Common myeloid progenitor, CD34-positive (primary cell): ENCODE measurements at places on chromosomes 11 and 22.

DNA sequence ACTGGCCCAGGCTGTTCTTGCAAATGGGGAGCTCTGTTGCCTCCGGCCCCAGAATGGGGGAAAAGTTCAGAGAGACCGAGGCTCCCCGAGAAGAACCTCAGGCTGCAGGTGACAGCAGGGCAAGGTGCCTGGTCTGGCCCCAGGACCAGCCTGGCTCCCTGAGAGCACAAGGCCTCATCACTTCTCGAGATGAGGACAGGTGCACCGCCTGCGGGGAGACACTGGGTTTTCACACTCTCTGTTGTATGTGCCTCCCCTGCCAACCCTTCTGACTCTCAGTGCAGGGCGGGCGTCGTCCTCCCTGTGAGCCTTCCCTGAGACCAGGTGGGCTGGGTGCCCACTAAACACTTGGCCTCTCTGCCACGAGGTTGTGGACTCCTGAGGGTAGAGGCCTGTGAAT, 102.2 kb downstream of the BCR start:
- DNase-seq = no peak

GRCh38 chr22:36009085-36009484, 19.5 kb downstream of the RBFOX2 start:
- no peak for DNase-seq

GRCh38 chr11:72519220-72519881, 85.0 kb upstream of the CLPB start:
- DNase-seq = no peak

DNA sequence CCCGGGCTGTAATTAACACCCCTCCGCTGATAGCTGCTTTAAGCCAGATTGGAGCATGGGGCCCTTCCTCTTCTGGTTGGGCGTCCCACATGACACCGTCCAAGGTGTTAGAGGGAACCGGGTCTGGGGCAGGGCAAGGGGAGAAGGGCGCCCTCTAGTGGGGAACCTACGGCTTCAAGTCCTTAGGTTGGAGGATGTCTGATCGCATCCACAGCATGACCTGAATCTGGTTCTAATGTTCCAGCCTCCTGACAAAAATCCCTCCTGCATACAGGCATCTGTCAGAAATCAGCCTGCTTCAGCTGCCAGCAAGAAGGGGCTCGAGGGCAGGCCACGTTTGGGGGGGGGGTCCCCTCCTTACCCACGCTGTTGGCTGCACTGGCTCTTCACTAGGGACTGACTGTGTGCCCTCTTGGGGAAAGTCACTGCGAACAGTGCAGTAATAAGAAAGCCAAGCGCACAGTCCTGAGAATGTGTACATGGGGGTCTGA, 94.2 kb upstream of the TBCEL start:
- DNase-seq = peak; percentile 83

DNA sequence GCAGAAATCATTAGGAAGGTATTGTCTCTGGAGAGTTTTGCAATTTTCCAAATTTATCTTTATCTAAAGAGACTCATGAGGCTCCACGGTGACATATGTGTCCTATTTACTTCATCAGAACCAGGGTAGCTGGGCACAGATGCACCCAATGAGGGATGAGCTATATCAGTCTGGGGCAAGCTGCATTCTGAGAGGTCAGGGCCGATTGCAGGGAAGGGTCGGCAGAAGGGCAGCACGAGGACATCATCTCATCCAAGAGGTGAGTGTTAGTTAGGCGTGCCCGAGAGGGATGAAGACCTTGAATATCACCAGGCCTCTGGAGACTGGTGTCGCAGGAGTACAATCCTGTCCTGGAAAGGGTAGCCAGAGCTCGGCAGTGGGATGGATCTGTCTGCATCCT, 41.0 kb upstream of the SPON1 start:
- no peak for DNase-seq

- DNase-seq = no peak
Observed at GRCh38 chr11:111635706-111636045, 33.4 kb downstream of the SIK2 start.

GRCh38 chr11:76239483-76240160, 33.3 kb upstream of the WNT11 start:
- DNase-seq = no peak

GRCh38 chr22:39381009-39381755, 18.4 kb upstream of the TAB1 start:
- DNase-seq = no peak

DNA sequence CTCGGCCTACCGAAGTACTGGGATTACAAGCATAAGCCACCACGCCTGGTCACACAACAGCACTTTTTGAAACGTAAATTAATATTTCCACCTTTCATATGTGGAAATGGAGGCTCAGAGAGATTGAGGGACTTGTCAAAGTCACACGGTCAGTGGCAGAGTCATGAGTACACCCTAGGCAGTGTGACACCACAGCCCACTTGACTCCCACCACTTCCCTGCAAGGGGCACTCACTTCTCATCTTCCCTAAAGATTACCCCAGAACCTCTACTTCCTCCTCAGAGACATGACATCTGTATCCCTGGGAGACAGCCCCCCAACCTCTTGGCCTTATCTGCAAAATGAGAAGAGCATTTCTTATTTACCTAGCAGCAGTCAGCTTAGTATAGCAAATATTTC, 16.5 kb upstream of the MYOD1 start:
- DNase-seq = no peak

DNA sequence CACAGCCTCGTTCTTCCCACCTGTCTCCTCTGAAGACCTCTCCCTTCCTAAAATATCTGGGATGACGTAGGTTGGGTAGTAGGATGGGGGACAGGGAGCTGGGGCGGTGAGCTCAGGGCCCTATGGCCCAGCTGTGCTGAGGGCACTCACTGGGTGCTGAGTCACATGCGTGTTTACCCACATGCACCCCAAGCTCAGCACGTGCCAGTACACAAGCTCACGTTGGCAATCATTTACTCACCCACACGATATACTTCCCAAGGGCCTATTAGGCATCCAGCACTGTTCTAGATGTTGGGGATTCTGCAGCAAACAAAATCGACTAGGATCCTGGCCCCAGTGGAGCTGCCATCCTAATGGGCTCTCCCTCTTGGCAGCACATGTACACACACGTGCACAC, 28.7 kb downstream of the ARAP1 start:
- DNase-seq = no peak

- DNase-seq = no peak
Observed at GRCh38 chr11:72244361-72245262, 636 bp upstream of the PHOX2A start.

- DNase-seq = no peak
Observed at GRCh38 chr11:72771507-72771906, 19.3 kb upstream of the ARAP1 start.

- no peak for DNase-seq
Observed at GRCh38 chr11:78076733-78077403, 2.8 kb downstream of the NDUFC2 start.

DNA sequence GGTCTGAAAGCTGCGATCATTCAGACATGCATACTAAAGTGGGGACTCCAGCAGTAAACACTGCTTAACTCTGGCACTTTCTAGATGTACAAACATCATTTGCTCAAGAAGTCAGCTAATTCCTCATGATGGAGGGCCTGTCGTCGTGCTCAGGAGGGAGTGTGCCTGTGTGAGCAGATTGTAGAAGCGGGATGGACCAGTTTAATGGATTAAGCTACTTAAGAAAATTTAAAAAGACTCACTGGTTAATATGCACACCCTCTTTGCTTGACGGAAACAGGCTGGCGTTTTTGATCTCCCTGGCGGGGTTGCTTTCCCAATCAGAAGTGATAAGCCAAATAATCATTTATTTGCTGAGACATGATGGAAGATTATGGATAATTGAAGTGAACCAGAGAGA, 79.0 kb downstream of the LDLRAD3 start:
- no peak for DNase-seq

DNA sequence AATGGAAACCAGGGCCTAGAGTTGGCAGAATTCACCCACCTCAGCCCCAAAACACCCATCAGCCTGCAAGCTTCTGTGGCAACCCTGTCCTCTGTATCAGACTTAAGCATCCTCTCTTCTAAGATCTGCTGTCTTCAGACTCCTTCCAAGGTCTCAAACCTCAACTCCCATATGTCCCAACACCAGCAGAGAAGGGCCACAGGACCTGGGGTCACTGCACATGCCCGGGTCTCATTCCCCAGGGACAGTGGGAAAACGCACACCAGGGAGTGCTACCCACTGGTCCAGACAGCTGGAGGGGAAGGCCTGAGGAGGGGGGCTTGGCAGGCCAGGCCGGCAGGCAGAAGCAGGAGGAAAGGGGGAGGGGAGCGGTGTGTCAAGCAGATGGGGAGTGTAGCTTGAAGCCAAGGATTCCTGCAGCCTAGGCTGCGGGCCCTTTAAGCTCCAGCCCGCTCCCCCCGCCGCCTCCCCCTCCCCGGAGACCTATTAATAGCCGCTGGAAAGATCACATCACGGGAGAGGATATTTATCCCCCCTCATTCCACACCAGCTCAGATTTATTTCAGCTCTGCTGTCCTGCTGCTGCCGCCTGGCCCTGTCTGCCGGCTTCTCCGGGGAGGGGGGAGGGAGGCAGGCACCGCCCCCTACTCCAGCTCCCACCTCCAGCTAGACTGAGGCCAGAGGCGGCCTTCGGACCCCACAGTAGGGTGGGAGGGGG, 16.7 kb downstream of the BCL9L start:
- DNase-seq = no peak

DNA sequence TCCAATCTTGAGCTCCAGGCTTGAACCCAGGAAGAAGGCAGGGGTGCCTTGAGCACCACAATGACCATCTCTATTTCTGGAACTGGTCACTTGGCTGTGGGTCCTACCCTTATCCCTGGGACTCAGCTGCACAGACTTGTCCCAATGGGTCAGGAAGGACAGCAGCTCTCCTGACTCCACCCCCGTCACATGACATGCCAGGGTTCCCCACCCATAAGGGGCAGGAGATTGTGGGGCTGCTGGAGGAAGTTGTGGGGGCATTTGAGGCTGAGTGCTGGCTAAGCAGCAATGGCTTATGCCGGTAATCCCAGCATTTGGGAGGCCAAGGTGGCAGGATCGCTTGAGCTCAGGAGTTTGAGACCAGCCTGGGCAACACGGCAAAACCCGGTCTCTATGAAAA, 56.2 kb downstream of the NFAM1 start:
- peak; percentile 27 for DNase-seq

DNA sequence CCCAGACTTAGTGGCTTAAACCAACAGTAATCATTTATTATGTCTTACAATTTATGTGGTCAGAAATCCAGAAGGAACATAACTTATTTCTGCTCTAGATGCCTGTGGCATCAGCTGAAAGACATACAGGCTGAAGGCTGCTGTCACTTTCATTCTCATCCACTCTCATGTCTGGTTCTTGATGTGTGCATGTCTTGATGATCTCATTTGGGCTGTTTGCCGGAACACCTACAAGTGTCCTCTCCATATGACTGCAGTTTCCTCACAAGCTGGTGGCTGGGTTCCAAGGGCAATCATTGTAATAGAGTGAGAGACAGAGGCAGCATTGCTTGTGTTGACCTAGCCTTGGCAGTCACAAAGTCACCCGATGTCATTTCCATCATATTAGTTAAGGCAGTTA, 1375.9 kb upstream of the RAG2 start:
- no peak for DNase-seq

- no peak for DNase-seq
Observed at GRCh38 chr11:102559839-102560238, 29.3 kb upstream of the MMP7 start.

DNA sequence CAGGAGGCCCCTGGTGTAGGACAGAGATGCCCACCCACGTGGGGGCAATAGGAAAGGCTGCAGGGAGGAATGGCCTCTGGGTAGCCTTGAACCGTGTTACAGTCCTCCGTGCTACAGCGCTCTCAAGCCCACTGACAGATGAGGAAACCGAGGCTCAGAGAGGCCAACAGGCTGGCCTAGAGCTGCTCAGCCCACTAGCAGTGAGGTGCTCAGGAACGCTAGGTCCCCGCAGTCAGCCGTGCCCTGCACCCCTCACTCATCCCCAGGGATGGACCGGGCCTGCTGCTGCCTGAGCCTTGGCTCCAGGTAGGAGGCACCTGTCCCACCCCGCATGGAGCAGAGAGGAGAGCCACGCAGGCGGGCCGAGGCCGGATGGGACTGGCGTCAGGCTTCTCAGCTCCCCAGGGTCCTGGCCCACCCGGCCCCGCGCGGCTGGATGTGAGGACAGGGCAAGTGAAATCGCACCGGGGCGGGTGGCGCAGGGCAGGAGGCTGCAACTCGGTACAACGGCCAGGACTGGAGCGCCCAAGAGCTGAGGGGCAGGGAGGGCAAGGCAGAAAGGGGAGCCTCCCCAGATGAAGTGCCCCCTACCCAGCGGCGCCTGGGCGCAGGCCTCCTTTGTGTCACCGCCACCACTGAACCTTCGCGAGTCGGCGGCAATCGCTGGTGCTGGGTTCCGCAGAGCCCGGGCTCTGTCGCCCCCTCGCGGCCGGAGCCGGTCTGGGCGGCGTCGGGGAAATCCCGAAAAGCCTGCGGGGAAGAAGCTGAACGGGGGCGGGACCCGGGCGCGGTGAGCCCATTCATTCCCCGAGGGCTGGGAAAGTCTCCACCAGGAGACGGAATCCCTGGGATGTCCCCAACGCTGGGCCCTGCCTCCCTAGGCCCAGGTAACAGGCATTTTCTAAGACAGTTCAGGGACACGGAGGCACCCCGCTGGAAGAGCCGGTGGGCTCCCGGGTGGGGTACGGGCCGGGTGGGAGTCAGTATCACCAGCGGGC, 8.4 kb upstream of the SLC2A11 start:
- peak; percentile 78 for DNase-seq

DNA sequence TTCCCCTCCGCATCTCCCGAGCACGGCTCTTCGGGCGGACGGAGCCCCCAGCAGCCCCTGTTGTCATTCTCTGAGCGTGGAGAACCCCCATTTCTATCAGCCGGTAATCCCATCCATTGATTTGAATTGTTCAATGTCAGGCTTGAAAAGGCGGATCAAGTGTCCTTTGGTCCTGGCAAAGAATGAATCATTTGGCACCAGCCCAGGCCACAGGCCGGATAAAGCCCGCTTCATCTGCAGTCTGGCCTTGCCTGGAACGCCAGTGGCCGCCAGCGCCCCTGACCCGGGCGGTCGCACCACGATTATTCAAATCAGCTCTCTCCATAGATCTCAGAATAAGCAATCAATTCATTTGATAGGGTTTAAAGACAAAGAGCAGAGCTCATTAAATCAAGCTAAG, 188.9 kb downstream of the BRD1 start:
- no peak for DNase-seq

- no peak for DNase-seq
Observed at GRCh38 chr11:28566339-28567089, 458.3 kb downstream of the METTL15 start.

- DNase-seq = no peak
Observed at GRCh38 chr22:23397613-23398567, 182.2 kb downstream of the IGLL1 start.

GRCh38 chr11:82174610-82175009, 559.1 kb downstream of the FAM181B start:
- no peak for DNase-seq
